ENCODE measurements at places on chromosomes 2 and 18.
A peak's percentile ranks its signal among the peaks of the same experiment; 100 is the strongest.

DNA sequence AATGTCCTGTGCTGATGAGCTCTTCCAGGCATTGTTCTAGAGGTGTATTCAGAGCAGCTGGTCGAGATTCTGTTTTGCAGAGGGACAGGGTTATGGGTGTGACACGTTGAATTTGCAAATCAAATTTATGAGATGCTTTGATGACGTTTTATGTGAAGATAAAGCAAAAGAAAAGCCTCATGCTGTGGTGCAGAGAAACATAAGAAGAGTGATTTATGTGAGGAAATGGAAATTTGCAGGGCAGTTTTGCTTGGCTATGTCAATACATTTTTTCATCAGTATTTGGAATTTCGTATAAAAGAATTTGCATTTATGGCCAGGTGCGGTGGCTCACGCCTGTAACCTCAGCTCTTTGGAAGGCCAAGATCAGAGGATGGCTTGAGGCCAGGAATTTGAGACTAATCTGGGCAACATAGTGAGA lies 36.4 kb downstream of the TSN start:
- no peak for DNase-seq

- DNase-seq, result no peak
Observed at GRCh38 chr2:88810488-88810887, 119.0 kb downstream of the RPIA start.

DNA sequence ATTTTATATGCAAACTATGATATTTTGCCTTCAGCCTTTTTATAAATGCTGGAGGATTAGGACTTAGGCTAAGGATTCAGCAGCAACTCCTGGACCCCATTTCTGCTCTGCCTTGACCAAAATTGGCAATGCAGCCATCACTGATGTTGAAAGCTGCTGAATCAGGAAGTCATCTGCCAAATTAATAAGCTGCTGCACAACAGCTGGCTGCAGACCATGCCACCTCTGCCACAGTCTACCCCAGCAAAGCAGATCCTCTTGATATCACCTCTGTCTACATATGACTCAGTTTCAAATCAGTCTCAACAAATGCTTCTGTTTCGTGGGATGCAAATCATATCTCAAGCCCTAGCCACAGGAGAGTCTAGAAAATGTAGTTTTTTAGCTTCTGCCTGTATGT lies 7.1 kb upstream of the SOS1 start:
- DNase-seq, result no peak

- DNase-seq, result no peak
Observed at GRCh38 chr18:75179819-75180600, 28.9 kb downstream of the PTGR3 start.

- no peak for DNase-seq
Observed at GRCh38 chr18:76265497-76266235, 229.4 kb downstream of the ZNF516 start.

- no peak for DNase-seq
Observed at GRCh38 chr2:200449149-200449548, 60.7 kb downstream of the KCTD18 start.

DNA sequence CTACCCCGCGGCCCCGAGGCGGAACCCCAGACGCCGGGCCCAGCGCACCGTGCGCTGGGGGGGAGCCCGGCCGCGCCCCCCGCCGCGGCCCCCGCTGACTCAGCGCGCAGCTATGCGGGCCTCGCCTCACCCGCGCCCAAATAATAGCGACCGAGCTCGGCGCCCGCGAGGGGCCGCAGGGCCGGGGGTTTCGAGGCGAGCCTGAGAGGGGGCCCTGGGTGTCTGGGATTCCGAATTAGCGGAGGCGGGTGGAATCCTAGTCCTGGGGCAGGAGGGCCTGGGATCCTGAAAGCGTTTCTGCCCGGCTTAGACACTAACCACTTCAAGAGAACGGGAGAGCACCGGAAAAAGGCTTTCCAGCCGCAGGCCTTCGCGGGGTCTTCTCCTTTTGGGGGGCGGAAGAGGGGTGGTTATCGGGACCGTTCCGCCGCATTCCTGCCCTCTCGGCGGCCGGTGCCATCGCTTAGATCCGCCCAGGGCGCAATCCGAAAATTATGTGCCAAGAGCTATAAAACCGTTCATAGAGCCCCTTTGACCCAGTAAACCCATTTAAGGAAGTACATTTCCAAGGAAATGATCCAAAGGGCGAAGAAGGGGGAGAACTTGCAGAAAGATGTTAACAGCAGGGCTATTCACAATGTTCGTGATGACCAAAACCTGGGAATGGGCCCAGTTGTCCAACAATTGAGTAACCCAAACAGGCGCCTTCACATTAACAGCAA lies 681 bp upstream of the ROCK2 start:
- DNase-seq, result peak; percentile 93

DNA sequence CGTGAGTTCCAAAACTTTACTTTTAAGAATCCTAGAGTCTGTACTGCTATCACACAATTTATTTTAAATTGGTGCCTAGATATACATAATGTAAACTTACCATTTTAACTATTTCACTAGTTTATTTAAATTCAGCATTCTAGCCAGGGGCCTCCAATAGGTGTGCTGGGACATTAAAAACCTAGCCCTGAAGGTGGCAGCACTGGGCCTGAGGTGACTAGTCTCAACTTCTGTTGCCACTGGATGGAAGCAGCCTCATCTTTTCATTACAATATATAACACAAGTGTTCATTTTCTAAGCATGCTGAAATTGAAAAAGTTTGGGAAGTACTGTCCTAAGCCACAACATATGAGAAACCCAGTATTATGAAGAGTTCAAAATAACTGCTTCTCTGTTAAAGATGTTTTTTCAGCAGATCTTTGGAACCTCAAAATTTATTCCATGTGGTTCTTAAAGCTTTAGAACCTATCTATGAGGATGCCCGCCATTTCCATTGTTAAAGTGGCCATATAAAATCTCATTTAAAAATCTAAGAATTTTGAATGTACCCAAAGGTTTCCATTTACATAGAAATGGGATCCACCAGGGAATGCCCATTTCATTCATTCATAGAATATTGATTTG lies 2.9 kb upstream of the RBBP8 start:
- DNase-seq, result no peak

DNA sequence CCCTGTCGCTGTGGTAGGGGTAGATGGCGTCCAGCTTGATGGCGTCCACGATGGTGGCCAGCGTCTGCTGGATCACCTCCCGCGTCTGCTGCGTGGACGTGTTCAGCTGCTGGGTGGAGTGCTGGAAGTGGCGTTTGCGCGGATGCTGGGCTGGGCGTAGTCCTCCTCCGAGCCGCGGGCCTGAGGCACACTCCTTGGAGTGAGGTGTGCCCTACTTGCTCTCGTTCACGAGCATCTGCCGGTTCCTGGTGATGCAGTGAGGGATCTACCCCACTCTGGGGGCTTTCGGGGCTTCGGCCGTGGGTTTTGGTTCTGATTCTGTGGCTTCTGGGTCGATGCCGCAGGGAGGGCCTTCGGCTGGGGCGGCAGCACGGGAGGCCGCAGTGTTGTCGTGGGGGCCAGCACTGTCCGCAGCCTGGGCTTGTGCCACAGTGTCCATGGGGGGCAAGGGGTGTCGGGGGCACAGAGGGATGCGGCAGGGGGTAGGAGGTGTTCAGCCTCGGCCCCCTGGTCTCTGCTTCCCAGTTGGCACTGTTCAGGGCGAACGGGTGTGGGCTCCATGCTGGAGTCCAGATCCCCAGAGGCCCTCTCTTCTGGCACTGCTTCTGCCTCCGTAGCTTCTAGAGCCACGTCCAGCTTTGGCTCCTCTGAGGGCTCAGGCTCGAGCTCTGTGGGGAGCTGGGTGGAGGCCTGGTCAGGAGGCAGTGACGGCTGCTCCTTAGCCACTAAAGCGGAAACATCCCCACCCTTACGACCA lies 890.6 kb upstream of the LRRTM1 start:
- no peak for DNase-seq

- no peak for DNase-seq
Observed at GRCh38 chr18:75170916-75171315, 38.0 kb downstream of the PTGR3 start.

- no peak for DNase-seq
Observed at GRCh38 chr2:231709981-231710798, 1.9 kb downstream of the PTMA start.

DNA sequence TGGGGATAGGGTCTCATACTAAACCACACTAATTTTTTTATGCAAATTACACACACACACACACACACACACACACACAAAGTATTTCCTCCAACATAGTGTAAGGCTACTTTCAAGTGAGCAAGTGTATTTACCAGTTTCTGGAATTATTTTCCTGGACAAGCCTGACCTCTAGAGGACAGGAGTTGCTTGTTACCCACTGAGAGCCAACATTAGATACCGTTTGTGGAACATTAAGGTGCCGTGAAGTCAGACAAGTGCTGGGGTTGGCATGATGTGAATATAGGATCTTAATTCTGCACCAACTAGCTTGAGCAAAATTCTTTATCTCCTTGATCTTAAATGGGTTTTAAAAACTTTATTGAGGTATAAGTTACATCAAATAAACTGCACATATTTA lies 39.3 kb upstream of the SERPINB2 start:
- no peak for DNase-seq

DNA sequence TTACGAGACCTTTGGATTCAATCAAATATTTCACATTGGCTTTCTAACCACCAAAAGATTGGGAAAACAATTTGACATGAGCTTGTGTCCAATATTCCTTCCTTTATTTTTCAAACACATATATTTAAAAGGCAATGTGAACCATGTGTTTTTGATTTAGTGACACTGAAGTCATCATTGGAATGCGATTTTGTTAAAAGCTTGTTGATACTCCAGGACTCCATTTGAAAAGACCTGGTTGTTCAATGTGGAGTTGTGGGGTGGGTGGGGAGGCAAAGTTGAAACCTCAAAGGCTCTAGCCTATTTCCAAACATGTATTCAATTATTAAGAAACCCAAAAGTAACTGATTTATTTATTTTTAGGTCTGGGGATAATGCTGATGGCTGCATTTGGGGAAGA lies 114.1 kb upstream of the TRIB2 start:
- DNase-seq, result no peak

DNA sequence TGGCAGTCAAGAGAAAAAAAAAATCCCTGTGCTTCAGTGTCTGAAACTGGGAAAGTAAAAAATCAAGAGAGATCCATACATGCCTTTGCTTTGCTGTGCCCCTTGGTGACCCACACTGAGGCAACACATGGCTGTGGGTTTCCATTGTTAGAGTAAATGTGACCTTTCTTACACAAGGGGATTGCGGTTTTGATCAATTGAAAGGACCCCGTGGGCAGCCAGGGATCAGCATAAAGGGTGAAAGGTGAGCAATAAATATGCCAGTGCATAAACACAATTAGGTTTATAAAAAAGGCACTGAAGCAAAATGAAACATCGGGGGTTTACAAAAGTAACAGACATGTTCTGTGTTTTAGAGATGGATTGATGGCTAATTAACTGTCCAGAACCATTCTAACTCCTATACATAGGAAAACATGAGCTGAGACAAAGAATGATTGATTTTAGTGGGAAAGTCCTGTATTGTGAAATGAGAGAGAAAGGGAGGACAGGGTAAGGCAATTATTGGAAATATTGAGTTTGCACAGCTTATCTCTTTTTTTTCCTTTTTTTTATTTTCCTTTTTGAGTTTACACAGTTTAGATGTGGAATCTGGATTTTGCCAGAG lies 40.7 kb upstream of the BBS5 start:
- no peak for DNase-seq

DNA sequence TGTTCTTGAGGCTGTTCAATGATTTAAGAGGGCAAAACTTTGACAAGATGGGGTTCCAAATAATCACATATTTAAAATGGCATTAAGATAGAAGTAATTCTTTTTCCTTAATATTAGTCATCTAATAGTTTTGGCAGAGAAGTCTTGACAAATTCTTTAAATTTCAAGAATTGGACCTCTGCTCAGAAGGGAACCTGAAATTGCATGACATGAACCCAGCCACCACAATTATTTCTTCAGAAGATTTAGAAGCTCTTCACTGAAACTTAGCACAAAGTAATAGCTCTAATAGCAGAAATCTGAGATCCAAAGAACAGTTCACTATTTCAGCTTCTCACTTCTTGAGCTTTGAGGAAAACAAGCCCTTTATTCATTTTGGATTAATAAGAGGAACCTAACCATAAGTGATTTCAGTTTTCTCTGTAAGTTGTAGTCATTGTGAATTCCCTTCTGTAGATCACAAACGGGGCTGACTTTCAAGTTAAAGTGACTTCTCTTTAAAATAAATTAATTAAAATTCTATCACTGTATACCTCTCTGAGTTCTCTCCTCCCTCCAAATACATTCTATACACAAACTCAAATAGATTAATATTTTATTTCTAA lies 100.6 kb upstream of the ITGA4 start:
- DNase-seq, result no peak

DNA sequence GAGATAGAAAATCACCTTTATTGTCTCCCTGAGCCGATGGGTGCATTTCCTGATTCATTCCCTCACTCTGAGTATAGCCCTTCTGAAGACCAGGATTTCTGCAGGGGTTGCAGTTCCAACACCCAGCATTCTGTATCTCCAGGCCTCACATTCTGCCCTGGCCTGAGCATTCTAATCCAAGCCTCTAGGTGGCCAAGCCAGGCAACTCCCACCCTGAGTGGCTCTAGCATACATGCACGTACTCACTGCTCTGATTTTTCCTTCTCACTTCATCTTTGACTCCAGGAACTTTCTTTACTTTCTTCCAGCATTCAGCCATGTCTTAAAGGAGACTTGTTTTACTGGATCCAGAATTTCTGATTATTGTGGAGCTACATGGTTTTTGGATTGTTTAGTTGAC lies 100.7 kb upstream of the STK39 start:
- DNase-seq, result no peak

Measured in GM04503 (cell line).